ENCODE measurements at places on chromosomes 2 and 18.

GRCh38 chr18:57585855-57586250 lies 649 bp downstream of the FECH start:
- DNase-seq, result peak; percentile 24

- no peak for DNase-seq
Observed at GRCh38 chr18:46148810-46149209, 44.6 kb downstream of the HAUS1 start.

DNA sequence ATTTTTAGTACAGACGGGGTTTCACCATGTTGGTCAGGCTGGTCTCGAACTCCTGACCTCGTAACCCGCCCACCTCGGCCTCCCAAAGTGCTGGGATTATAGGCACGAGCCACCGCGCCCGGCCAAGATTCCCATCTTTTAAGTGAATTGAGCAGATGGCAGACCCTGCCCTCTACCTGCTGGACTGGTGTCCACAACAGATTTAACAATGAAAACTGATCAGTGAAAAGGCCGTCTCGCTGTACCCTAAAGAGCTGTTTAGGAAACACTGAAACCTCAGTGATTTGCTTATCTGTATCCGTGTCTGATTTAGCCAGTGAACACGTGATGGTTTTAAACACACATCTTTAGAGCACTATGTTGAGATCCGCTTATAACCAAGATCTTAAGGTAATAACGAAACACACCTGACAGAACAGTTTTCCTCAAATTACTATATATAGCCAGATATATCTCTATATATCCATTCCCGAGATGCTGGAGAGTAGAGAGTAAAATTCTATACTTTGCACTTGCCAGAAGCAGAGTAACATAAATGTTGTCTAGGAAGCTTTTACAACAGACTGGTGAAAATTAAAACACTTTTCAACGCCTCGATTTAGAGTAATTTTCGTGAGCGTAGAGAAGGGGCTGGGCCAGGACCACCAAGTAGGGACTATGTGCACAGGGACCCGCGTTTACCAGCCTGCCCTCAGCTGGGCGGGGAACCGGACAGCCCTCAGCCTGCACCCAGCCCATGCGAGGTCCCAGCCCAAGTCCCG lies 594 bp downstream of the FAM161A start:
- DNase-seq, result no peak

DNA sequence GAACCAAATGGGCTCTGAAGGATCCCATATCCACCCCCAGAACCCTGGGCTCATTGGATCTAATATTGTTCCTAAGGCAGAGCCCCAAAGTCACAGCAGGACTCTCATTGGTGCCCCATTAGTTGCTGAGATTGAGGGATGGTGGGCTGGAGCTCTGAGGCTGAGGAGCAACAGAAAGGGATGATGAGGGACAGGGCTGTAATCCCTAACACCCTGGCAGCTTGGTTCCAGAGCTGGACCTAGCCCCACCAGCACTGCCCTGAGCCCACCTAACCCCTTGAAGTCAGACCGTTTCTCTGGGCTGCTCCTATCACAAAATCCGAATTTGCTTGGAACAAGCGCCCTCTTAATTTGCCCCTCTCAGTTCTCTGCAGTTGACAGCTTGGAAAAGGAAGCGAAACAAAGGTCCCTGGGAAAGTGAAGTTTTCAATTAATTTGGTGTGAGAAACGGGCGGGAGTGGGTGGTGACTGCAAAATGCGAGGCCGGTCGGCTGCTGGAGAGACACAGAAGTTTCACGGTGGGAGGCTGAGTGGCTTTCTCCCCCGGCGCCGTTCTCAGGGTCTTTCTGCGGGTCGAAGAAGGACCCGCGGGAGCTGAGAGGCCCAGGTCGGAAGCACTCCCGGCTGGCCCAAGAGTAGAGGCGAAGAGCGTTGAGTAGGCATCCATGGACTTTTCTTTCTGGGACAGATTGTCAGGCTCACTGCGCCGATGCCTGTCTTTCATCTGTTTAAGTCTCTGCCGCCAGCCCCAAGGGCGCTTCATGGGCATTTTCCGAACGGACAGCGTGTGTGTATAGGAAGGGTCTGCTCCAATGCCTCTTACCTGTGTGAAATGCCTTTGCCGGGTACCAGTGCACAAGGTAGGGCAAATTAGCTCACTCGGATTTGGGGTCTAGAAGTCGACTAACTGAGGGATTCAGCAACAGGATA lies 927 bp upstream of the HOXD13 start:
- DNase-seq, result no peak

DNA sequence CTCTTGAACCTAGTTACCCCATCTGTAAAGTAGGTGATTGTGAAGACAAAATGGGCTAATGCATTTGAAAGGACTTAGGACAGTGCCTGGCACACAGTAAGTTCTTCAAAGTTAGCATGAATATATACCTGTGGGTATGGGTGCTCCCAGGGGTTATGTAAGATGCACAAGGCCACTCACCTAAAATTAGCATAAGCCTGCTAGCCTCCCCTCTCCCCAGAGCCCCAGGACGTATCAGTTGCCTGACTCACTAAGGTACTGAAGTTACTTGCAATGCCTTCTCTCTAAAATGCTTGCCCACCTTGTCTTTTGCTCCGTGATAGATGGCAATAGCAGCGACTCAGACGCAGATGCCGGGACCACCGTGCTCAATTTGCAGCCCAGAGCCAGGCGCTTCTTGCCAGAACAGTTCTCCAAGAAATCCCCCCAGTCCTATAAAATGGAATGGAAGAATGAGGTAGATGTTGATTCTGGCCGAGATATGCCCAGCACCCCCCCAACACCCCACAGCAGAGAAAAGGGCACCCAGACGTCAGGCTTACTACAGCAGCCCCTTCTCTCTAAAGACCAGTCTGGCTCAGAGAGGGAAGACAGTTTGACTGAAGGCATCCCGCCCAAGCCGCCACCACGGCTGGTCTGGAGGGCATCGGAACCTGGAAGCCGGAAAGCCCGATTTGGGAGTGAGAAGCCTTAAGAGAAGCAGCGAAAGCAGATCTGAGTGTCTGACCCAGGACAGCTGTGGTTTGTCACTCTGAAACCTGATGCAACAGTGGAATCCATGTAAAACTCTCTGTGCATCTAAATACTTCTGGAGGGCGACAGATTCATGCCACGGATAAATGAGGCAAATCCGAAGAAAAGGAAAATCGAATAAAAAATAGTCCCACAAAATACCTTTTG lies 53.8 kb upstream of the TMEM182 start:
- DNase-seq, result no peak

GRCh38 chr2:20523073-20523798 lies 76.4 kb downstream of the RHOB start:
- no peak for DNase-seq

DNA sequence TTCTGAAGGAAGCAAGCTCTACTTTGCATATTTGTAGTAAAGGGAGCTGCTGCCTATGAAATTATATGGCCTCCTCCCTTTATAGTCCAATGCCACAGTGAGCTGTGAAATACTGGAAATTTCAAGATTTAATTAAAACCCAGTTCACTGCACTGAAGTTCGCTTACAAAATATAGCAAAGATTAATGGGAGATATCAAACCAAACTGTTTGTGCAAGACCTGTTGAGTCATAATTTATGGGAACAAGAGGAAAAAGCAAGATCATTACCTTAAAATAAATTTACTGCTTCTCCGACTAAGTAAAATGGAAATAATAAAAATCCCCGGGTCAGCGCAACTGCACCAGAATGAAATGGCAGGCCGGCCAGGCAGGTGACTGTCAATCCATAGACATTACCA lies 215.5 kb upstream of the RAB6C start:
- DNase-seq, result no peak

DNA sequence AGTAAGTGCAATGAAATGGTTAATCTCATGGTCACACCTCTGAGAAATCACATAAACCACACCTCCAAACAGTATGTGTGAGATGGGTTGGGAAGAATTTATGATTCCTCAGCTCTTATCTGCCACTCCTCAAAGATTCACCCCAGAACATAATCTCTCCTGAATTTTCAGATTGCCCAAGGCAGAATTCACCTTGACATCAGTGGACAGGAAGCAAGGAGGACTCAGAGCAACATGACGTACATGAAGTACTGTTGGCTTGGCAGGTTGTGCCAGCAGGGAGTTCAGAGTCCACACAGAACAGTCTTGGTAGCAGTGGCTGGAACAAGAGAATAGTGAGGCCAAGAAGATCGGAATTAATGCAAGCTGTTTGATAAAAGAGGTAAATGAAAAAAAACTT lies 31.7 kb upstream of the CYBRD1 start:
- no peak for DNase-seq

DNA sequence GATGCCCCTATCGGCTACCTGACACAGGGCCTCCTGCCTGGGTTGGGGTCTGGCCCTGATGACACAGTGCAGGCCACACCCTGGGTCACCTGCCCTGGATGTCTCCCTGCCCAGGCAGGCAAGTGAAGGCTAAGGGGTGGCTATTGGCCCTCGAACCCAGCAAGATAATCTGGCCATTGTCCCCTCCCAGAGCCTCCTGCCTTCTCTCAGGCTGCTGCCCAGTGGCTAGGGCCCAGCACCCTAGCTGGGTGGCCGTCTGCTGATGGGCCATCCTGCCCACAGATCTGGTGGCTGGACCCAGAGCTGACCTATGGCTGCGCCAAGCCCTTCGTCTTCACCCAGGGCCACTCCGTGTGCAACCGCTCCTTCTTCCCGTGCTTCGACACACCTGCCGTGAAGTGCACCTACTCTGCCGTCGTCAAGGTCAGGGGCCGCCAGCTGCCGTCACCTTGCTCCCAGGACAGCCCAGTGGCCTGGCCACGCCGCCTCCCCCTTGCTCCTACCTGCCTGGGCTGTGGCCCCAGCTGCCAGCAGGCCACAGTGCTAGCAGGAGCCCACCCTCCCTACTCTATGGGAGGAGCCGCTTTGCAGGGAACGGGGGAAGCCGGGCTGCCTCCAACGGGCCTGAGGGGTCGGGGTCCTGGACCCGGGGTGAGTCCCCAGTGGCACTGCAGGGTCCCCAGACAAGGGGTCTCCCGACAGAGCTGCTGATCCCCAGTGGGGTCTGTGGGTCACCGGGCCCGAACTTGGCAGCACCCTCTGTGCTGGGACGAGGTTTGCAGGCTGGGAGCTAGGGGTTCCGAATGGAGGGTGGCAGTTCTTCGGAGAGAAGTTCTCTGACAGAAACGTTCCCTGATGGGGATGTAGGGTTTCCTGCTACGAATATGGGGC lies 4.1 kb downstream of the RNPEPL1 start:
- no peak for DNase-seq

Data from dorsolateral prefrontal cortex (tissue), 122 donors.